ENCODE measurements at places on chromosomes 4 and X.
A peak's percentile ranks its signal among the peaks of the same experiment; 100 is the strongest.

- no peak for DNase-seq
Measured at GRCh38 chrX:24020306-24020876, 6.6 kb downstream of the KLHL15 start.

- no peak for DNase-seq
Measured at GRCh38 chr4:36168127-36168878, 76.0 kb downstream of the ARAP2 start.

DNA sequence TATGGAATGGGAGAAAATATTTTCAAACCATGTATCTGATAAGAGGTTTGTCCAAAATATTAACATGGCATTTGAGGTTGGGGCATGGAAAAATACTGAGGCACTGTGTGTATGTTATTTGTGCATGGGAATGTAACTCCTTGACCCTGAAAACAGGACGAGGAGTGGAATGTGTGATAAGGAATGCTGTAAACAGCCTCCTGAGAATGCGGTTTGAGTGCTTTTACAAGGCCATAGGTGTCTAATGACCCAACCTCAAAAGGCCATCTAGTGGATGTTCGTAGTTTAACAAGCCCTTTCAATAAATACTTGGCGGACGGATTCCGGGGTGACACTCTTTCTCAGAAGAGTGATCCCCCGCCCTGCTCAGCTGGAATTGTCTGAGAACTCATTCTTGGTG, 162.9 kb upstream of the USP9X start:
- peak; percentile 89 for DNase-seq

DNA sequence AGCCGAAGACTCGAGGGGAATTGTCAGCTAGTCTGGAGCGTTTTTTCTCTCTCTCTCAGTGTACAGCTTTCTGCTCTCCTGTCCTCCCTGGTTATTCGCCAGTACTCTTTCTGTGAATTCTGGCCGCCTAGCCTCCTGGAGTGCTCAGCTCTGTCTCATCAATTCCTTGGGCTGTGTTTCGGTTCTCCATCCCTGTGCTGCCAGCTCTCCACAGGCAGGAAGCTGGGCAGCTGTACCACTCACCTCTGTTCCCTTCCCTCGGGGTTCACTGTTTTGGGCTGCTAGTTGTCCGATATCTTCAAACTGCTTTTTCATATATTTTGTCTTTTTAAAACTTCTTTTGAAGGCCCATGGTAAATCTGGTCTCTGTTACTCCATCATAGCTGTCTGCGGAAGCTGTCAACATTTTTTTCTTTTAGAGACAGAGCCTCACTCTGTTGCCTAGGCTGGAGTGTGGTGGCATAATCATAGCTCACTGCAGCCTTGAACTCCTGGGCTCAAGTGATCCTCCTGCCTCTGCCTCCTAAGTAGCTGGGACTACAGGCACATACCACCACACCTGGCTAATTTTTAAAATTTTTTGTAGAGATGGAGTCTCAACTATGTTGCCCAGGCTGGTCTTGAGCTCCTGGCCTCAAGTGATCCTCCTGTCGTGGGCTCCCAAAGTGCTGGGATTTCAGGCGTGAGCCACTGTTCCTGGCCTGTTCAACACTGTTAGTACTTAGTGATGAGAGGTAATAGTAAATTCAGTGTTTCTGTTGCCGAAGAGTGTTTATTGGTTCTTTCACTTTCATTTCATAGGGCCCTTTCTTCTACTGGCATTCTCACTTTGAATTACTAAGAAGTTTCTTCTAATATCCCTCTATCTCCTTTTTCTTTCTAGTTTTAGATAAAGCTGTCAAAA, 18.6 kb downstream of the ZCCHC4 start:
- DNase-seq = no peak

DNA sequence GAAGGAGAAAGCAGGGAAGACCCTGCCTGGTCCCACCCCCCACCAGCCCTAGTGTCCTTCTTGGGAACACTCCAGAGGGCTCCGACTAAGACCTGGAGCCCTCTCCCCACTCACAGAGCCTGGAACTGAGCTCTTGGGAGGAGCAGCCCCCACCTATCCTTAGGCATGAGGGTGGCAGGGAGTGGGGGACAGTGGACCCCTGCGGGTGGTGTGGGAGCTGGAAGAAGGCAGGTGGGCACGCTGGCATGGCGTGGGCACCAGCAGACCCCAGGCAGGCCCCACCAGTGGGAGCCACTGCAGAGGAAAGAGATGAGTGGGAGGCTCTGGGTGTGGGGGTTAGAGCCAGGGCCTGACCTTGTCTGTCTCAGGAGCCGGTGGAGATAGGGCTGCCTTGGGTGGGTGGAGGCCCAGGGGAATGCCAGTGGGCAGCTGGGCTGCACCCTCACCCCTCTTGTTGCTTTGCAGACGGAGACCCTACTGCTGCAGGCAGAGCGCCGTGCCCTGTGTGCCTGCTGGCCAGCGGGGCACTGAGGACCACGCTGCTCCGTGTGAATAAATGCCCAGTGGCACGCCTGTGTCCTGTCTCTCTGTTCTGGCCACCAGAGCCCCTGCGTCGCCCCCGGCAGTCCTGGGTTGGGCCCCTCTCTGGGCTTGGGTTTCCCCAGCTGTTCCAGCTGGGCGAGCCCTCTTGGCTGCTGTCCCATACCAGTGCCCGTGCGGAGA, 15.6 kb upstream of the NAT8L start:
- no peak for DNase-seq

DNA sequence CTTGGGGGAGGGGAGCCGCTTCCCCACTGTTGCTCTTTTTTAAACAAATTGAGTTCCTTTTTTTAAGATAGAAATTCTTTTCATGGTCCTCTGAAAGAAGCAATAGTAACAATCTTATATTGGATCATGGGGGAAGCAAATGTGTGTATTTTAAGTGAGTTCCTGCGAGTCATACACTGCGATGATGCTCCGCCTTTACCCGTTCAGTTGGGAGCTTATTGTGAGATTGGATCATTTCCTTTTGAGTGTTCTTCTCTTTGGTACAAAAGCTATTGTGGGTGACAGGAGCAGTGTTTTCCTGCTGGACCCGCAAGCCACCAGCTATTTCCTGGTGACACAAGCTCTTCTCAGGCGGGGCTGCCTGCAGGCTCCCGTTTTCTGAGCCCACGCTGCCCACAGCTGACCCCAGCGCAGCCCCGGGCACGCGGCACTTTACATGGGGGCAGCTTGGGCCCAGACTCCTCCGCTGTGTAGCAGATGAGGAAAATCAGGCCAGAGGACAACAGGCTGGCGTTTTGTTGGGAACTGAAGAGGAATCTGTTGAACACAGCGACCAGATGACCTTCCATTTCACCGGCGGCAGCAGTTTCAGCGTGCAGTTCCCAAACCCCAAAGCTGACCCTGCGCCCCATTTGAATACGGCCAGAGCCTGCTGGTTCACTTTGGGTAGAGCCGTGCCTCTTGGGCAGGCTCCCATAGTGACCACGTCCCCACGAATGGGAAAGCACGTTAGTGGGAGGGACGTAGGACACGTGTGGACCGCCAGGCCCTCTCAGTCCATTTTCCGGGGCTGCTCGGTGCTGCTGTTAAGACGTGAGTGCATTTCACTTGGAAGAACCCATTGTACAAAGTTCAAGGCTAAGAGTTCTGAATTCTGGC, 12.2 kb downstream of the TADA2B start:
- no peak for DNase-seq

GRCh38 chrX:7654316-7654715, 188.7 kb upstream of the VCX start:
- no peak for DNase-seq

- peak; percentile 87 for DNase-seq
Measured at GRCh38 chrX:48695925-48696300, 621 bp upstream of the SUV39H1 start.

DNA sequence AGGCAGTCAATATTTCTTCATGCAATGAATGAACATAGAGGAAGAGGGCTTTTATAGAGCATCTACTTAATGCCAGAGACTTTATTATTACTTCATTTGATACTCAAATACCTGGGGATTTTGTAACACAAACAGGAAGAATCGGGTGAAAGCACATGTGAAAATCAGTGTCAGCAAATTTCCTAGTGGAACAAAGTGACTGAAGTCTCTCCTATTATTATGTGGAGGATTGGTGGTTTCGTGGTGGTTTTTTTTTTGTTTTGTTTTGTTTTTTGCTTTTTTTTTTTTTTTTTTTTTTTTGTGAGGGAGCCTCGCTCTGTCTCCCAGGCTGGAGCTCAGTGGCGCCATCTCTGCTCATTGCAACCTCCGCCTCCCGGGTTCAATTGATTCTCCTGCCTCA, 207.0 kb downstream of the RRAGB start:
- DNase-seq = peak; percentile 41

GRCh38 chr4:1793496-1793840, 375 bp downstream of the FGFR3 start:
- no peak for DNase-seq

DNA sequence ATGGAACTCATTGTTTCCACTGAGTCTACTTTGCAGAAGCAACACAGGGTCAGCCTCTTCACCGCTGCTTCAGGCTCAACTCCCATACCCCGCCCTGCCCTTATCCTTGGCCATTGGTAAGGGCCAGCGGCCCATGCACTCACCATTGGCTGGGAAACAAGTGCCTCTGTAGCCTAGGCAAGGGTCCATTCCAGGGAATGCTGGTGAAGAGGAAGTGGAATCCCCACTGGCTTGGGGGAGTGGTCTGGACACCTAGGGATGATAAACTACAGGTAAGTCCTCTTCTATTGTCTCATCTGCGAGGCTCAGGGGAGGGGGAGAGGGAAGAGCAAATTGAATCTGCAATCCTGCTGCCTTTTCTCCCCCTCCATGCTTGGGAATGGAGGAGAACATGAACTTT, 153.1 kb downstream of the SH3BGRL start:
- no peak for DNase-seq

GRCh38 chrX:134849390-134849789, 141.4 kb upstream of the SMIM10 start:
- no peak for DNase-seq

DNA sequence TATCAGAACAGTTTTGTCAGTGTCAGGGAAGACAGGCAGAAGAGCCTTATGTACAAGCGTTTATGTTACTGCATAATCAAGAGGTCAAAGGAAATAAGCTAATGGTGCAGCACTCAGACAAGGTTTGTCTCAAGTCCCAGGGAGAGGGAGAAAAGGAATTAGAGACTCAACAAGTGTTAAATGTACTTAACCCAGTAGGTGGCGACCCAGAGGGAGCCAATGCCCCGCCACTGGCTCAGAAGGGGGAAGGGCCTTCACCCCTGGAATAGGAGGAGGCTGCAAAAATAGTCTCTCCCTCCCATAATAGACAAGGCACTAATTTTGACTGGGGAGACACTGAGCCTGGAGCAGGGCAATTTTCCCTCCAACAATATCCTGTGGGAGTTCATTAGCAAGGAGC, 14.1 kb upstream of the PAPSS1 start:
- peak; percentile 47 for DNase-seq

DNA sequence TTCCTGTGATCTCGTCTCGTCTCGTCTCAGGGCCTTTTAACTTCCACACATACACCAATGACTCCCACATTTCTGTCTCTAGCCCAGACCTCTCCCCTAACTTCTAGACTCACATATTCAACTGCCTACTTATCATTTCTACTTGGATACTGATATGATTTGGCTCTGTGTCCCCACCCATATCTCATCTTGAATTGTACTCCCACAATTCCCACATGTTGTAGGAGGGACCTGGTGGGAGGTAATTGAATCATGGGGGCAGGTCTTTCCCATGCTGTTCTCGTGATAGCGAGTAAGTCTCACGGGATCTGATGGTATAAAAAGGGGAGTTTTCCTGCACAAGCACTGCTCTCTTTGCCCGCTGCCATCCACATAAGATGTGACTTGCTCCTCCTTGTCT, 8.9 kb downstream of the PHKA2 start:
- DNase-seq = no peak

DNA sequence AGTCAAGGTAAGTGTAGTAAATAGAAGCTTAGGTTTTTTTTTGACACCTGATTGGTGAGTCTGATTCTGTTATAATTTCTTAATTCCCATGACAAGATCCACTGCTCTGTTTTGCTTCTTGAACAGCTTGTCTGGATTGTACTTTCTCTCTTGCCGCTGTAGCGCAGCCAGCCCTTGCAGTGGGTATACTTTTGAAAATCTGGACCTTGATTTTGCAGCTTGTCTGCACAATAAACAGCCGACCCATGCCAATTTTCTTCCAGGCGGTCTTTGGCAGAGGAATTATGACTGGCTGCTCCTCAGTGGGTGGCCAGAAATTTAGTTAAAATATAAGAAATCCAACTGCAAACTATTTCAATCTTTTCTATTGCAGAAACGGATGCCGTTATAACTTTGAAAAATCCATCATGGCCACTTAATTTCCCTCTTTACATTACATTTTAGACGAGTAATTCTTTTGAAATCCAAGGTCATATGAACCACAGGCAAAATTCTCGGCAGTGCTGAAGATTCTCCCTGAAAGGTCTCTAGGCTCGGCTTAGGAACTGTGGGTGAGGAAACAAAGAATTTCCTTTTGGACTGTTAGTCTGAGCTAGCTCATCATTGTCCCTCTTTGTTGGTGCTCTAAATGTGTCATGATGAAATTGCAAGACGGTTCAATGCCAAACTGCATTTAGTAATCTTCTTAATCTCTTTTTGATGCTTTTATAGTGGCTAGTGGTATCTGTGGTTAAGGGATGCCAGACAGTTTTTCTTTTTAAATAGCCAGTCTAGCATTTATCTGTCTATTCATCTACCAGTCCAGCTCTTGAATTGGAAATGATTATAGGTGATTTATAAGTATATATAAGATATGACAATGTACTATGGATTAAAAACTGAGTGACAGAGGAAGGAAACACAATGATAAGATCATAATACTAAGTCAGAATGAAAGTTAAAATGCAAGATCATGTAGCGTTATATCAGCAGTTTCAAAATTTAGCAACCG, 31.5 kb upstream of the PTTG2 start:
- DNase-seq = no peak

- DNase-seq = peak; percentile 88
Measured at GRCh38 chrX:68732906-68733493, 85.5 kb downstream of the STARD8 start.

DNA sequence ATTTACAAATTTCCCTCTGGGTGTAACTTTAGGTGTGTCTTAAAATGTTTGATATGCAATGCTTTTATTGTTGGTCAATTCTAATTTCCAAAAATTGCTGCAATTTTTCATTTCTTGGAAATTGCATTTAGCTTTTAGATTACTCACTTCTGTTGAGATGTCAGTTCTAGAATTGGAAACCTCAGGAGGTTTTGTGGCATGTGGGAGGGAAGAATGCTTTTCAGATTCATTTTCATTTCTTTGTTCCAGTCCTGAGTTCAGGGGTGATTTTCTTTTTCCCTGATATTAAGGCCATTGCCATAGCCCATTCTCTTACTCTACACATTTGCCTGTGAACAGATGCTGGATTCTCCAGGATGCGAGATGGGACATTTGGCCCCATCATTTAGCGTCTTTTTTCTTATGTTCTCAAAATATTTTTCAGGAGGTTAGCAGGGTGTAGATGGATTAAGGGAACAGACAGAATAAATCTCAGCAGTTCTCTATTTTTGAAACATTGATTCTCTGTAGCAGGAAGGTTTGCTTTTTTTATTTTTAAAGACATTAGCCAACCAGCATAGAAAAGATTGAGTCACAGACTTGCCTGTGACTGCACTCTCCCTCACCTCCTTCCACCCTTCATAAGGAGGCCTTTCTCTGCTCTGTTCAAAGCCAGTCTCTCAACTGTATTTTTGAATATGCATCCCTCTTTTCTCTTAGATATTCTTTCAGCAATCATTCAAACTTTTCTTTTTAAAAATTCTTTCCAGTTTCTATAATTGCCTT, 238.4 kb upstream of the ANXA3 start:
- no peak for DNase-seq
